ENCODE measurements at places on chromosomes 16 and 17.

GRCh38 chr17:27224526-27225315 lies 69.2 kb upstream of the WSB1 start:
- DNase-seq, result no peak

DNA sequence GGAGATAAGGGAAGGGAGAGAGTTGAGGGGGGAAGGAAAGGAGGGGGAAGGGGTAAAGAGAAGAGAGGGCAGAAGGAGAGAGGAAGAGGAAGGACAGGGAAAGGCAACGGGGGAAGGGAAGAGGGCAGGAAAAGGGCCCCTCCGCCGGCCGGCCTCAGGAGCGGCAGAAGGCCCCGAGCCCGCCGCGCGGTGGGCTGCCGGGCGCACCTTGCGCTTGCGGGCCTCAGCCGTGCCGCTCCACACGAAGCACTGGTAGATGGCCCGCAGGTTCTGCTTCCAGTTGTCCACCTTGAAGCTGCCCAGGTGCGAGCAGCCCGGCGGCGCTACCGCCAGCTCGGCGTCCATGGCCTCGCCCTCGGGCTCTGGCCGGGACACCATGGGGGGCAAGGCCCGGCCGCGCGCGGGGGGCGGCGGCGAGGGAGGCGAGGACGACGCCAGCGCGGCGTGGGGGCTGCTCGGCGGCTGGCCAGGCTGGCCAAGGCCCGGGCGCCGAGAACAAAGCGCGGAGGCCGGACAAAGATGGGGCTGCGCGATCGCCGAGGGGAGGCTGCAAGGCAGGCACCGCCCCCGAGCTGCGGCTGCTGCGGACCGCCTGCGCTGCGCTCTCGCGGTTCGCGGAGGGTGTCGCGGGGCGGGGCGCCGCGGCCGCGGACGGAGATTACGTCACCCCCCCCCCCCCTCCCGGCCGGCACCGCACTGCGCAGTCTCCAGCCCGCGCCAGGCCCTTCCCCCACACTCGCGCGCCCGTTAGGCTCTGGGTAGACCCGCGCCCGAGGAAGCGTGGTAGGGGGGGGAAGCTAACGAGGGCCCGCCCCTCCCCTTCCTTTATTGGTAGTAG lies at the start of gene USP22:
TSS of gene USP22 (minus strand) at position 554 of the 838 bp plus-strand sequence. CDS start at position 378, 176 bp downstream.
- no peak for DNase-seq

DNA sequence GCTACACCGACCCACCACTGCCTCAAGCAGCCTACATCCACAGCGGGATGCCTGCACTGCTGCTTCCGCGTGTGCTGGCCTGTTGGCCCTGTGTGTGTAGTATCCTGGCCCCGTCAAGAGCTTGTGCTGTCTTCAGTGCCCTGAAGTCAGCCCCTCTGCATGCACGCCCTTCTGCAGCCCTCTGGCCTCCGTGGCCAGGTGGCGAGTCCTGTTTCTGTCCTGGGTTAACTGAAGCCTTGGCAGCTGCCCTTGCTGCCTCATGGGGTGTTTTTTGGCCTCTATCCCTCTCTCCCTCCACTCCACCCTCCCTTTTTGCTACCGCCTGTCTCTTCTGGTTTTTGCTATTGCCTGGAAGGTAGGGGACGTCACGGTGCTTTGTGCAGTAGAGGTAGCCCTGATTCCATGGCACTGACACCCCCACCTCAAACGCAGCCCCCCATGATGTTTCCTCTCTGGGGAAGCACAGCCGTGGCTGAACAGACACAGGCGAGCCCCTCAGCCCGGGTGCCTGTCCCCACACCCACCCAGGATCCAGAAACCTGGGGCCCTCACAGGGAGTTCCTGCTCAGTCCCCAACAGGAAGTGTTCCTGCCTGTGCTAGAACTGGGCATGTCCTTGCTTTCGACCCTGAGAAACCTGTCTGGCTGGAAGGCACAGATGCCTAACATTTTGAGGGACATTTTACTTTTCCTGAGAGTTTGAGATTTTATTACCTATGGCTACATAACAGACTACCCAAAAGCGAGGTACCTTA lies 18.8 kb upstream of the AMZ2 start:
- no peak for DNase-seq

DNA sequence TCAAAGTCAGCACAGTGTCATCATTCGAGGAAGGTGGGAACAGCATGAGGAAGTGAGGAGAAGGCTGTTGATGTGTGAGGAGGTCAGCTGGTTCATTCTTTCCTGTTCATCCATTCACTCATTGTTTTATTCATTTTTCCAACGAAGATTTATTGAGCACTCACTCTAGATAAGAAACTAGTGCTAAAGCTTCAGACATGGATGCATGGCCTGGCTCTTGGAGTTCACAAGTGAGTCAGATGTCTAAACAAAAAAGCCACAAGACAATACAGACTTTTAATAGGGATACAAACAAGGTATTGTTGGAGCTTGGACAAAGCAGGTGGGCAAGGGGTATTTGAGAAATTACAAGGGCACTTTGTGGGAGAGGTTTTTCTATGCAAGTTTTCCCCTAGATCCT lies 31.3 kb upstream of the MPHOSPH6 start:
- no peak for DNase-seq

DNA sequence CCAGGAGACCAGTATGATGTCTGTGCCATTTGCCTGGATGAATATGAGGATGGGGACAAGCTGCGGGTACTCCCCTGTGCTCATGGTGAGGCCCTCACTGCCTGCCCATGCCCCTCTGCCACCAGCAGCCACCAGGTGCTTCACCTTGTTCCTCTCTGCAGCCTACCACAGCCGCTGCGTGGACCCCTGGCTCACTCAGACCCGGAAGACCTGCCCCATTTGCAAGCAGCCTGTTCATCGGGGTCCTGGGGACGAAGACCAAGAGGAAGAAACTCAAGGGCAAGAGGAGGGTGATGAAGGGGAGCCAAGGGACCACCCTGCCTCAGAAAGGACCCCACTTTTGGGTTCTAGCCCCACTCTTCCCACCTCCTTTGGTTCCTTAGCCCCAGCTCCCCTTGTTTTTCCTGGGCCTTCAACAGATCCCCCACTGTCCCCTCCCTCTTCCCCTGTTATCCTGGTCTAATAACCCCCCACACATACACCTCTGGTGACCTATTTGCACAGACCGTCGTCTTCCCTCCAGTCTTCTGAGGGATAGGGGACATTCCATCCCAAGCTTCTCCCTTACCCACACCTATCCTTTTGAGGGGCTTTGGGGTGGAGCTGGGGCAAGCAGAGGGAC lies 3.7 kb downstream of the PFN1 start:
- peak; percentile 34 for DNase-seq

- DNase-seq, result no peak
Measured at GRCh38 chr16:25841761-25842160, 150.0 kb downstream of the HS3ST4 start.

DNA sequence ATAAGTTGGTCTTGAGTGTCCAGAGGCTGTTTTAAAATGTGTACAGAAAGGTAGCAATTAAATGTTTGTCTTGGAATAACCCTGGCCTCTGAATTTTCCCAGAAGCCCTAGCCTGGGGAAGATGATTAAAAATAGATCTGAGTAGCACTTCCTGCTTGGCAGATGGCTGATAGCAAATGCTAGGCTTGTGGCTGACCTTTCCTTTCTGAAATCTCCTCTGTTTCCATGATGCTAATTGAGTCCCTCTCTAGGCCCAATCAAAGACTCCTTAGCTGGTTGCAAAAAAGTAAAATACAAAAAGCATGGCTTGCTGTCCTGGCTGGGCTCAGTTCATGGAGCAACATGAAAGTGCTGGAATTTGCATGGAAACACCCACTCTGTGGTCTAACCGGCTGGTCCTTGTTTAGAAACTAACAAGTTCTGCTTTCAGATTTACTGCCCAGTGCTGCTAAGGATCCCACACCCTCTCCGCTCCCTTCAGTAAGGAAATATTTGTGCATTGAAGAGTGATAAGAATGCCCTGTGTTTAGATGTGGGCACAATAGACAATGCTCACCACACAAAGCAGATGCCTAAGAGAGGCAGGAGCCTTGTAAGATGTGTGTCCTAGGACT lies 40.8 kb downstream of the YPEL2 start:
- no peak for DNase-seq

DNA sequence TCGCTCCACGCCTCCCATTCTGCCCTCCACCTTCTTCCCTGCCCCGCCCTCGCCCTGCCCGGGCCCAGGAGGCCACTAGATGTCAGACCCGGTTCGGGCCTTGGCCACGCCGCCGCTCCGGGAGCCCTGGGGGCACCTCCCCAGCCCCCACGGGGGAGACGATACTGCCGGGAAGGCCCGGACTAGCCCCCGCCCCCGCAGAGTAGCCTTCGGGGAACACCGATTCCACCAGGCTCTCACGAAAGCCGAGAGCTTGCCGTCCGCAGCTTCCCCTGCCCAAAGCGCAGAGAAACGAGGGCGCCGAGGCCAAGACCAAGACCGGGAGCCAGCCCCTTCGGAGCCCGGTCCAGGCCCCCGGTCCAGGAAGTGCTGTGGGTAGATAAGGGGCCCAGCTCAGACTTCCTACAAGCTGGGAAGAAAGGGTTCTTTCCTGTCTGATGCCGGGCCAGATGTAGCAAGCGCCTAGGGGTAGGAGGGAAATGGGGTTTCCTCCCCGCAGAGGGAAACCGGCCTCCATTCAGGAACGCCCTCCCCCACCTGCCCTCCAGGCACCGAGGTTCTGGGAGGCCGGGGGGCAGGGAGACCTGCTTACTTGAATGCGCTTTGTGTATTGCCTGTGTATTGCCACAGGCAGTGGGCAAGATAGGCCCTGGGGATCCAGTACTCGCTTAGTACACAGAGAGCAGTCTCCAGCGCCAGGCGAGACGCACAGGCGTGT lies 806 bp upstream of the CYB561 start:
- DNase-seq, result peak; percentile 49

- no peak for DNase-seq
Measured at GRCh38 chr17:7775051-7775450, 57.5 kb downstream of the DNAH2 start.

GRCh38 chr17:75490173-75490743 lies 25.1 kb downstream of the CASKIN2 start:
- DNase-seq, result no peak

- no peak for DNase-seq
Measured at GRCh38 chr16:1206326-1206725, 18.7 kb downstream of the TPSG1 start.

DNA sequence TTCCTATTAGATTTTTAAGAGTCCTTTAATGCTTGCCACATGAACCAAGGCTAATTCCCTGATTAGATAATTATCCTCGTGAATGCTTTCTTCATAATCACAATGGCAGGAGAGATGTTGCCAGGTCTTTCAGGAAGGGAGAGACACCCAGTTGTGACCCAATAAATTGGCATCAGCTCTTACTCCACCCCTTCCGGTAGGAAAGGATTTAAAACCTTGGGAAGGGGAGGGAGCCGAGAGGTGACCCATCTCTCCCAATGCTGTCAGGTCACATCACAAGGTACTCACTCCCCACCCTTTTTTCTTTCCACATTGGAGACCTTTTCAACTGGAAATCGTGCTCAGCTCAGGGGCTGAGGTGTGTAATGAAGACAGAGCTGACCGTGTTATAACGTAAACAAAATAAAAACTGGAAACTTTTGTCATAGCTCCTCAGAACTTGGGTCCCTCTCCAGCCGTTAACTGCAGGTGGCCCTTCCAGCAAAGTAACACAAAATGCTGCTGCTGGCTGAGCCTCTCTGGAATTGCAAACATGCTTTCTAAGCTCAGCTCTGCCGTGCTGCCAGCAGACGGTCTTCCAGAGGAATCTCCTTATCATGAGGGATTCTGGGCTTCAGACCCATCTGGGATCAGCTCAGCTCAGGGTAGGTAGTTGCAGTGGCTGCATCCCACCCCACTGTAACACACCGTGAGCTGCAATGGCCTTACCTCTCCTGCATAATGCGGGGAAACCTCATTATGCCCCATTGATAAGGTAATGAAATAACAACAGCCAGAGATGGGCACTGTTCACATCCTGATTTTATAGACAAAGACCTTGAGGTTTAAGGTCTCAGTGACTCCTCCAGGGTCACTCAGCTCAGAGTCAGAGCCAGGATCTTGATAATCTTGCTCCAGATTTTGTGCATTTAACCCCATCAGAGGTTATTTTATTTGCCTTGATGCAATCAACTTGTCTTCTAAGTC lies 15.6 kb downstream of the TMEM100 start:
- no peak for DNase-seq

DNA sequence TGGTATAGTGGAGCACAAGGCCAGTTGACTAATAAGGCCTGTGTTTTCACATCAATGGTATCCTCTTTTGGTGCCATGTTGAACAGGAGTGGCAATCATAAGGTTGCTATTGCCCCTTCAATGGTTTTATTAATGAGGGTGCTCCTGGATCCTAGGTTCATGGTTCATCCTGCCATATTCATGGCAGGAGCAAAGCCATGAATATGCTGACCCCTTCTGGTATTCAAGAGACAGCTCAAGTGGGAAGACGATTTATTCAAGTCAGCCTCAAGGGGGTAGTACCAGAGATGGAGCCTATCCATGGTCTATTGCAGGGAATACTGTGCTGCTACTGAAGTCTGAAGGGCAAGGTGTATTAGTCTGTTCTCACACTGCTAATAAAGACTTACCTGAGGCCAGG lies 2.6 kb downstream of the ABCA9 start:
- no peak for DNase-seq

- peak; percentile 37 for DNase-seq
Measured at GRCh38 chr16:47018223-47018891, 44.9 kb upstream of the DNAJA2 start.

DNA sequence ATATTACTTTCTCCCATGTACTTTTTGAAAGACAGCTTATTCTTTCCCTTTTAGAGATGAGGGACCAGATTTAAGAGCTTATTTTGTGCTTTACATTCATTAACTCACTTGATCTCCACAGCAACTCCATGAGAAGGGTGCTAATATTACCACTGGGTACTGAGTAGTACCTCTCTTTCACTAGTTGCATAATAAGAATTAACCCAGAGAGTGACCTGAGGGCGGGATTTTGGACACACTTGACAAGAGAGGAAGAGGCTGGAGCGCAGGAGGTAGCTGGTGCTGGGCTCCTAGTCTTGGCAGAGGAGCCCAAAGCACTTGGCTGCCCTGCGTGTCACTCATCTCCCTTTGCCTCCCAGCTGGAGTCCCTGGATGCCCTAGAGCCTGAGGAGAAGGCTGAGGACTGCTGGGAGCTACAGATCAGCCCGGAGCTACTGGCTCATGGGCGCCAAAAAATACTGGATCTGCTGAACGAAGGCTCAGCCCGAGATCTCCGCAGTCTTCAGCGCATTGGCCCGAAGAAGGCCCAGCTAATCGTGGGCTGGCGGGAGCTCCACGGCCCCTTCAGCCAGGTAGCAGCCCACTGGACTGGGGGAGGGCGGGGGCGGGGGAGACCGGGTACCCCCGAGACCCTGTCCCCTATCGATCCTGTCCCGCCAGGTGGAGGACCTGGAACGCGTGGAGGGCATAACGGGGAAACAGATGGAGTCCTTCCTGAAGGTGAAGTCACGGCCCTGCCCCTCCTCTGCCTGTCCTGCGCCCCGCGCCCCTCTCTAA lies 1.7 kb upstream of the MAZ start:
- DNase-seq, result no peak

GRCh38 chr16:63720848-63721247 lies 1401.0 kb downstream of the CDH11 start:
- DNase-seq, result no peak

- DNase-seq, result no peak
Measured at GRCh38 chr17:47119746-47120520, 69.2 kb downstream of the CDC27 start.

- DNase-seq, result no peak
Measured at GRCh38 chr16:19153876-19154275, 14.2 kb upstream of the SYT17 start.

GRCh38 chr17:488993-489757 lies 136.6 kb upstream of the RPH3AL start:
- DNase-seq, result peak; percentile 37

Data from CD4-positive, alpha-beta T cell treated with Interleukin-17A for 4 hours (primary cell).